Activated CD4-positive, alpha-beta T cell treated with anti-CD3 and anti-CD28 coated beads for 48 hours (primary cell): ENCODE measurements at places on chromosomes 7 and 10.

- DNase-seq: no peak
These were observed 9.8 kb upstream of the FZD9 start for GRCh38 chr7:73423519-73424488.

DNA sequence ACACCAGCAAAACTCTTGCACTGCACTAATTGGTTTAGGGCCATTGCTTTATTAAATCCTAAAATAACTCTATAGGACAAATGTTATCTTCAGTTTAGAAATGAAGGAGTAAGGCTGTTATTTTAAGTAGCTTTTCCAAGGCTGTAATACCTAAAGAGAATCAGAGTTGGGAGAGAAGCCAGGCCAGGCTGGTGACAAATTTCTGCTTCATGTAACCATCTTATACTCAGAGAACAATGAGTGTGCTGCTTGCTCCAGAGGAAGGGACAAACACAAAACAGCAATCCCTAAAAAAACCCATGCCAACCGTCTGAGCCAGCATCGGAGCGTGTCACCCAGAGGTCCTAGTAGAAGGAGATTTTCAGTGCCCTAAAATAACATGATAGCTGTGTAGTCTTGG is 49.7 kb upstream of the TARP start:
- DNase-seq: no peak

GRCh38 chr10:66575251-66575855 is 350.5 kb upstream of the LRRTM3 start:
- DNase-seq: no peak

- no peak for DNase-seq
These were observed 44.5 kb upstream of the CHCHD3 start for GRCh38 chr7:133126422-133126821.

DNA sequence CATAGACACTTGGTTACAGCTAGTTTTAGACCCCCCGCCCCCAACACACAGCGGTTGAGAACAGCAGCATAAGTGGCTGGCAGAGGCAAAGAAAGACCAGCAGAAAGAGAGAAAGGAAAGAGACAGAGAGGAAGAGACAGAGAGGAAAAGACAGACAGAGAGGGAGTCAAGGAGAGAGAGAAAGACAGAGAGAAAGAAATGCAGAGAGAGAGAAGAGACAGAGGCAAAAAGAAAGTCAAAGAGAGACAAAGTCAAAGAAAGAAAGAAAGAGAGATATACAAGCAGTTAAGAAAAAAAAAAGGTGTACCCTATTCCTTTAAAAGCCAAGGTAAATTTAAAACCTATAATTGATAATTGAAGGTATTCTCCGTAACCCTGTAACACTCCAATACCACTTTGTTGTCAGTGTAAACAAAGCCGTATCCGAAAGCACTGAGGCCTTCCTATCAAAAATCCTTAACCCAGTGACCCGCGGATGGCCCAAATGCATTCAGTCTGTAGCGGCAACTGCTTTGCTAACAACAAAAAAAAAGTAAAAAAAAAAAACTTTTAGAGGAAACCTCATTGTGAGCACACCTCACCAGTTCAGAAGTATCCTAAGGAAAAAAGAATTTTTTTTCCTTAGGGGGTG is 11.9 kb upstream of the SLC12A9 start:
- DNase-seq: no peak

- DNase-seq: no peak
These were observed 96.4 kb downstream of the CUX1 start for GRCh38 chr7:101913851-101914250.
